ENCODE measurements at places on chromosomes 4 and X. TPM values are rescaled to one million over a fixed set of nuclear protein-coding genes. Genes with fewer than 3 reads are reported as not detected.

XAGE1A gene
- not detected for total RNA-seq

- H3K27ac ChIP-seq, result peak overlapping the region; percentile 95
- peaks cover 1% of the 10 kb centered on the region for H3K36me3 ChIP-seq
- DNase-seq, result peak; percentile 16
- H3K27me3 ChIP-seq, result no peaks in the 10 kb centered on the region
- no peaks in the 10 kb centered on the region for H3K4me1 ChIP-seq
Observed at GRCh38 chrX:71366674-71367256, 608 bp downstream of the TAF1 start.

- H3K27me3 ChIP-seq, result no peaks in the 10 kb centered on the region
- DNase-seq, result no peak
- no peaks in the 10 kb centered on the region for H3K36me3 ChIP-seq
- no peak overlapping the region for H3K27ac ChIP-seq
- H3K4me1 ChIP-seq, result no peaks in the 10 kb centered on the region
- no peak overlapping the region for H3K4me3 ChIP-seq
Observed at GRCh38 chrX:65406532-65406931, 128.1 kb downstream of the LAS1L start.

DNA sequence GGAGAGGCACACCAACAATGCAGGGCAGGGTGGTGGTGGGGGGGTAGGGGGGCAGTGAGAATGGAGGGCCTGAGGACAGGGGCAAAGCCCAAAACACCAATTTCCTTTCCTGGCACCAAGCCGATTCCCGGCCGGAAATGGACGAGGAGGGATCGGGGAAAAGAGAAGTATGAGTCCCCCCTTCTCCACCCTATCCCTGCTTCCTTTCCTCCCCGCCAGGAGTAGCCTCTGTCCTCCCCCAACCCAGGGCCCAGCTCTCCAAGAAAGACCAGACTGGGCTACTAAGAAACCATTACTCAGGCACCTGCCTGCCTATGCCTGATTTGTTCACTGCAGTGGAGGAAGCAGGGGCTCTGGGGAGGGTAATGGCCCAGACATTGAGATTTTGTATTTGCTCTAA, 402 bp downstream of the CCDC120 start:
- no peaks in the 10 kb centered on the region for H3K4me1 ChIP-seq
- DNase-seq, result no peak
- no peaks in the 10 kb centered on the region for H3K36me3 ChIP-seq
- no peak overlapping the region for H3K4me3 ChIP-seq
- no peak overlapping the region for H3K27ac ChIP-seq

UCP1 gene
- total RNA-seq, result not detected

- no peak overlapping the region for H3K4me3 ChIP-seq
- DNase-seq, result no peak
- H3K36me3 ChIP-seq, result no peaks in the 10 kb centered on the region
Observed at GRCh38 chr4:59222221-59222620, 1977.9 kb upstream of the ADGRL3 start.

- H3K27ac ChIP-seq, result no peak overlapping the region
- no peaks in the 10 kb centered on the region for H3K27me3 ChIP-seq
- H3K36me3 ChIP-seq, result no peaks in the 10 kb centered on the region
- DNase-seq, result no peak
Observed at GRCh38 chrX:150454508-150455214, 91.5 kb downstream of the MAMLD1 start.

RRH gene
- not detected for total RNA-seq

PRR32 gene
- not detected for total RNA-seq

DNA sequence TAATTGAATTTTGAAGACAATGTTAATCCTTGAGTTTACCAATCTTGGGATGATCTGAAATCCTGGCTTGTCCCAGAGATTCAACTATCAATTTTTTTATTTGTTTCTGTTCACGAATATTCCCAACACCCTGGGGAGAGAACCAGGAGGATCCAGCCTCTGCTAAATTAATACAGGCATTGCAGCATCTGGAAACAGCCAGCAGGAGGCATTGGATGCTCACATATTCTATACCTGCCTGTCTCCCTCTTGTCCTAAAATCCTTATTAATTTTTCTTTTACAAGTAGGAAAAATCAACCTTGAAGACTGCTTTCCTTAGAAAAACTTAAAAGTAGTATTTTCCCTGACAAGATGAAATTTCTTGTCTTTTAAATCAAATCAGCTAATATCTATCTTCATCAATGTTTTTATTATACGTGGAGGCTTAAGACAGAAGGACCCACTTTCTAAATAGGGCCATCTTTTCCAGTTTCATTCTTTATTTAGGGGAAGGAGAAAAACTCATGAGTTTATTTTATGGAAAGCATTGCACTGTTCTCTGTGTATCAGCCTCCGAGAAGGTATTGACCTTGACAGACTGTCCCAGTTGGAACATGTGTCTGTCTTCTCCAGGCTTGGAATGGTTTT, 102.4 kb downstream of the CLNK start:
- no peaks in the 10 kb centered on the region for H3K36me3 ChIP-seq
- no peaks in the 10 kb centered on the region for H3K4me1 ChIP-seq
- no peak overlapping the region for H3K4me3 ChIP-seq
- no peak overlapping the region for H3K27ac ChIP-seq

- no peak overlapping the region for H3K4me3 ChIP-seq
- no peak for DNase-seq
- no peaks in the 10 kb centered on the region for H3K36me3 ChIP-seq
- no peaks in the 10 kb centered on the region for H3K27me3 ChIP-seq
- H3K27ac ChIP-seq, result no peak overlapping the region
Observed at GRCh38 chr4:34766935-34767334, 1477.4 kb downstream of the ARAP2 start.

PPEF1 gene
- total RNA-seq, result not detected

CYLC1 gene
- total RNA-seq, result not detected

TMEM271 gene
- total RNA-seq, result not detected

GRCh38 chrX:116841290-116841689, 378.5 kb upstream of the CT83 start:
- no peak overlapping the region for H3K27ac ChIP-seq
- no peaks in the 10 kb centered on the region for H3K27me3 ChIP-seq
- H3K36me3 ChIP-seq, result no peaks in the 10 kb centered on the region
- no peak overlapping the region for H3K4me3 ChIP-seq
- no peaks in the 10 kb centered on the region for H3K4me1 ChIP-seq

DNA sequence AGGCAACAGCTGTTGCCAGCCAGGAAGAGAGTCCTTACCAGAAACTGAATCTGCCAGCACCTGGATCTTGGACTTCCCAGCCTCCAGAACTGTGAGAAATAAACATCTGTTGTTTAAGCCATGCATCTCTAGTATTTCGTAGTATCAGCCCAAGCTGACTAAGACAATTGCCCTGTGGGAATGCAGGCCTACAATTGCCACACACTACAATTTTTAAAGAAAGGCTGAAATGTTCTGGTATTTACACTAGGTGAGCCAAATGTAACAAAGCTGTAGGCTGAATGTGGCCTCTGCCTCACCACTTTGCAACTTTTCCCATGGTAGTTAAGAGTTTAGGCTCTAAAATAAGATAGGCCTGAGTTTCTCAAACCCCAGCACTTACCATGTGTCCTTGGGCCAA, 59.1 kb downstream of the SPATA18 start:
- no peak overlapping the region for H3K4me3 ChIP-seq
- no peak for DNase-seq
- H3K27ac ChIP-seq, result no peak overlapping the region
- no peaks in the 10 kb centered on the region for H3K4me1 ChIP-seq
- peaks cover 7% of the 10 kb centered on the region for H3K27me3 ChIP-seq

KCND1 gene
- total RNA-seq, result 0.28 TPM

DNA sequence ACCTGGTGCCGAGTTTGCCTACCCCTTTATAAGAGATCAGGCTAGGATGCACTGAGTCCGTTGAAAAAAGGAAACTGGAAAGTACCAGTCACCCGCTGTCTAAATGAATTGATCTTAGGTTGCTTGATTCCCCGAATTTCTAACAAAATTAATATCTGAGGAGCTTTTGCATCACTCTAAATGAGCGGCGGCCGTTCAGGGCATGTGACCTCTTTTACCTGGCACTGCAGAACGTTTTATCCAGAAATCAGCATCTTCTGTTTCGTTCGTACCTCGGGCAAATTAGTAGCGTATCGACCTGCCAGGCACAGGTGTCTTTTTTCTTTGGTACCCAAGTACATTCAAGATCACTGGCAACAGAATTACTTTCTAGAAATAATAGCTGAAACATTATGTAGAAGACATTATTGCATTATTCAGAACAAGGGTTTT, 876 bp downstream of the KLHL2 start:
- H3K27me3 ChIP-seq, result no peaks in the 10 kb centered on the region
- DNase-seq, result no peak
- peak overlapping the region; percentile 74 for H3K4me3 ChIP-seq
- H3K4me1 ChIP-seq, result peaks cover 4% of the 10 kb centered on the region
- H3K36me3 ChIP-seq, result no peaks in the 10 kb centered on the region

- DNase-seq, result peak; percentile 33
- H3K4me3 ChIP-seq, result no peak overlapping the region
- H3K27ac ChIP-seq, result no peak overlapping the region
- H3K4me1 ChIP-seq, result no peaks in the 10 kb centered on the region
Observed at GRCh38 chrX:65575022-65575421, 40.4 kb upstream of the LAS1L start.

GRCh38 chr4:101191302-101192098, 155.8 kb downstream of the PPP3CA start:
- H3K4me3 ChIP-seq, result no peak overlapping the region
- peak overlapping the region; percentile 26 for H3K27ac ChIP-seq
- H3K27me3 ChIP-seq, result no peaks in the 10 kb centered on the region
- peak; percentile 92 for DNase-seq

NEXMIF gene
- total RNA-seq, result under 0.01 TPM

CLIC2 gene
- under 0.01 TPM for total RNA-seq

- no peaks in the 10 kb centered on the region for H3K27me3 ChIP-seq
- H3K4me1 ChIP-seq, result no peaks in the 10 kb centered on the region
- H3K4me3 ChIP-seq, result no peak overlapping the region
- DNase-seq, result no peak
Observed at GRCh38 chrX:113058634-113059033, 218.0 kb upstream of the AMOT start.

GUF1 gene
- total RNA-seq, result 21.7 TPM

- no peaks in the 10 kb centered on the region for H3K36me3 ChIP-seq
- H3K4me3 ChIP-seq, result no peak overlapping the region
- H3K27me3 ChIP-seq, result no peaks in the 10 kb centered on the region
Observed at GRCh38 chr4:59987289-59987688, 1212.8 kb upstream of the ADGRL3 start.

DNA sequence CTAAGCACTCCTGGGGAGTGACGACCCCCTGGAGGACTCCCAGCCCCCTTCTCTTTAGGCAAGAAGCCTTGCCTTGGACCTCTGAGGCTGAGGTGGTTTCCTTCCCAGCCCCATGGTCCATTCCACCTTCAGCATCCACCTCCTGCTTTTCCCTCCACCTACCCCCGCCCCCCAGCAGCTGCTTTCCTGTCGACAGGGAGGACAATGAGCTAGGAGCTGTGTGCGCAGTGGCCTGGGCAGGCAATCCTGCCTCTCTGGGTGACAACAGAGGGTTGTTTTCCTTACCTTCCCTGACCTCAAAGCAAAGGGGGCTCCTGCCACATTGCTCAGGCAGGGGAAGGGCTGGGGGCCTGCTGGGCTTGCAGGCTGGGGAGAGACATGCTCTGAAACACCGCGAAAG, 123.5 kb downstream of the BCOR start:
- H3K27ac ChIP-seq, result no peak overlapping the region
- peaks cover 12% of the 10 kb centered on the region for H3K27me3 ChIP-seq
- DNase-seq, result no peak
- H3K4me1 ChIP-seq, result 0 out of 2 replicates have a peak, but pooled peaks cover 1% of the 10 kb centered on the region
- no peak overlapping the region for H3K4me3 ChIP-seq

CT45A10 gene
- total RNA-seq, result not detected

GRCh38 chrX:43481576-43481975, 174.5 kb upstream of the MAOA start:
- H3K27ac ChIP-seq, result no peak overlapping the region
- H3K4me1 ChIP-seq, result no peaks in the 10 kb centered on the region
- DNase-seq, result no peak
- no peak overlapping the region for H3K4me3 ChIP-seq
- no peaks in the 10 kb centered on the region for H3K36me3 ChIP-seq

GRCh38 chrX:39475372-39475771, 622.4 kb downstream of the BCOR start:
- no peak overlapping the region for H3K4me3 ChIP-seq
- H3K27me3 ChIP-seq, result peaks cover 16% of the 10 kb centered on the region
- no peak overlapping the region for H3K27ac ChIP-seq
- no peaks in the 10 kb centered on the region for H3K36me3 ChIP-seq
- no peak for DNase-seq

USP17L11 gene
- total RNA-seq, result not detected

C4orf50 gene
- total RNA-seq, result not detected

DNA sequence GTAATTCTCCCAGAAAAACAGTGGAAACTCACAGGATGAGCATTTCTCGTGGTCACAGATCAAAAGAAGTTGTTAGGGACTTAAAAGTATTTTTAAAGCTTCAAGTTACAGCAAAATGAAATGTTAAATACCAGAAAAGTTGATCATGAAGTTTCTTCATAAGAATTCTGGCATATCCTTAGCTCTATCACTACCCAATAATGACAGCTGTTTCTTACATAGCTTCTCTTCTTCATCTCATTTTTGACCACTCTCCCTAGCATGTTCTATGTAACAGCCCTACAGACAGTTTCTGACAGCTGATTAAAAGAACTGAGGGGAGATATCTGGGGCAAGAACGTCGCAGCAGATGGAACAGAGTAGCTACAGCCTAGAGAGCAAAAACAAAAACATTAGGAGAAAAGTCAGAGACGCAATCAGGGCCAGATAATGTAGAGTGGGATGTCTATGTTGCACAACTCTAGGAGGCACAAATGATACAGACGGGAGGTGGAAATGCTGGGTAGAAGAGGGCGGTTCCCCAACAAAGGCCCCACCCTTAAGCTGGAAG, 108.7 kb downstream of the CORIN start:
- H3K36me3 ChIP-seq, result no peaks in the 10 kb centered on the region
- peak; percentile 11 for DNase-seq
- no peaks in the 10 kb centered on the region for H3K27me3 ChIP-seq
- H3K4me1 ChIP-seq, result no peaks in the 10 kb centered on the region
- H3K4me3 ChIP-seq, result no peak overlapping the region

LDB2 gene
- total RNA-seq, result 92.8 TPM

- H3K4me1 ChIP-seq, result no peaks in the 10 kb centered on the region
- no peak overlapping the region for H3K4me3 ChIP-seq
- H3K27me3 ChIP-seq, result no peaks in the 10 kb centered on the region
Observed at GRCh38 chr4:121632636-121633035, 64.1 kb downstream of the ANXA5 start.

RASL11B gene
- total RNA-seq, result 0.28 TPM
